MG63 (cell line): ENCODE measurements at places on chromosomes 13 and 19.

- no peak for DNase-seq
These were observed 11.1 kb downstream of the LYL1 start for GRCh38 chr19:13091400-13092157.

- DNase-seq, result no peak
These were observed 11.1 kb upstream of the GTF2F2 start for GRCh38 chr13:45109102-45109720.

GRCh38 chr19:7000816-7001215, 20.4 kb downstream of the MBD3L2B start:
- no peak for DNase-seq

DNA sequence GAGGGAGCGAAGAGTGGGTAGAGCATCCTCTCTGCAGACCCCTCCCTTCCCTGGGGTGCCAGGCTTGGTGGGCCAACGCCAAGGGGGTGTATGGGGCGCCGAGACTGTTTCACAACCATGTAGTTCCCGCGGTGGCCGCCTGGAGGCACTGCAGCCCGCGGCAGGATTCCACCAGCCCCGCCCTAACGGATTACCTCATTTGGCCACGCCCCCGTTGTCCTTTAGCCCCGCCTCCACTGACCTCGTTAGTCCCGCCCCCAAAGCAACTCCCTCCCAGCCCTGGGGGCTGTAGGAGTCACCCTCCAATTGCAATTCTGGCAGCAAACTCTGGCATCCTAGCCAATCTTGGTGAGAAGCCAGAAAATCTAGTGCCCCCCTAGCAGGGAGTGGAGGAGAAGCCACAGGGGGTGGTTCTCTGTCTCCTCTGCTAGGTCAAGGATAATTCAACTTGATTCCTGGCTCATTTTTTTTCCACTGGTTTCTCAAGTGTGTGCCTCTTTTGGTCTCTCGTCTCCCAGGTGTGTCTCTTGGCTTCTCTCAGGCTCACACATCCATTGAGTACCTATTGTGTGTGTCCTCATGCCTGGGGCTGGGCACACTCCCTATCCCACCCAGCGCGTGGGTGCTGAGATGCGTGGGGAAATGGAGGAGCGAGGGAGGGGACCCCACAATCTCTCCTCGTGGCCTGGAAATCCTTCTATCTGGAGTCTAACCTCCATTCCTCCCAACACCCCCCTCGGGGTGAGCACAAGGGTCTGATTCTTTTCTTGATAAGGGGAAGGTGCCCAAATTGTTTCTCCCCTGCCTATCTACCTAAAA, 2.0 kb downstream of the OLFM2 start:
- DNase-seq, result peak; percentile 80

GRCh38 chr19:18483119-18483890, 38.6 kb downstream of the ELL start:
- no peak for DNase-seq

DNA sequence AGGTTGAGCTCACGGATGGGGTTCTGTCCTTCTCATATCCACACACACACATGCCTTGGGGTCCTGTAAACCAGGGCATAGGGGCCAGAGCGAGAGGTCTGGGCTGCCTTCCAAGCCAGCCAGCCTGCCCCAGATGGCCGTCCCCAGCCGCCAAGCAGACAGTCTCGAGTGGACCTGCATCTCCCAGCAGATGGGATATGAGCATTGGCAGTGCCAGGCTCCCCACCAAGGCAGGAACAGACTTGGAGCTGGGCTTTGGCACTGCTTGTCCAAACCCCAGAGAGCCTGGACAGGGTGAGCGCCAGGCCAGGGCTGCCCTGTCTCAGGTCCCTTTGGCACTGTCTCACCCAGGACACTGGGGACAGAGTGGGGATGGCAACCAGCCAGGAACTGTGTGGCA, 130.4 kb downstream of the DPF1 start:
- no peak for DNase-seq

- no peak for DNase-seq
These were observed 1732.9 kb downstream of the PCDH9 start for GRCh38 chr13:65497265-65497664.

DNA sequence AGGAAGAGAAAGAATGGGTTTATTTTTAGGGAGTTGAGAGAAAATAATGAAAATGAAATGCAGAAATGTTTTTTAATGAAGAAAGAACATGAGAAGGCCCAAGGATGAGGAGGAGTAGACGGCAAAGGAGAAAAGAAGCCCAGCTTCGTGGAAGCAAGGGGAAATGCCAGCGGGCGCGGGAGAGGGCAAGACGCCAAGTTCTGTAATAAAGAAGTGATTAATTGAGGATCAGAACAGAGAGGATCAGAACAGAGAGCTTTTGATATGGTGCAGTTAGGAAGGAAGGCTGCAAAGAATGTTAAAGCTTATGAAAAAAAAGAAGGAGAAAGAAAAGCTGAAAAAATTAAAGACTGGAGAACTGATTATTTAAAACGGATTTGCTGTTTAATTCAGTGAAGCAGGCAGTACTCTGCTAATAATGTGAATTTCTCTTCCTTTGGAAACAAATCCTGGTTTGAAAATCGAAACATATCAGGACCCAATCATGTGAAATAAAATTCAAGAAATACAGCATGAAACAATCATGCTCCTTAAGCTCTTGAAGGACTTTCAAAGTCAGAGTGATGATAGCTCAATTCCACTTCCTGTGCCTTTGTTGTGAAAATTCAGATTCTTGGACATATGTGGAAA, 99.3 kb upstream of the SOX1 start:
- DNase-seq, result no peak

DNA sequence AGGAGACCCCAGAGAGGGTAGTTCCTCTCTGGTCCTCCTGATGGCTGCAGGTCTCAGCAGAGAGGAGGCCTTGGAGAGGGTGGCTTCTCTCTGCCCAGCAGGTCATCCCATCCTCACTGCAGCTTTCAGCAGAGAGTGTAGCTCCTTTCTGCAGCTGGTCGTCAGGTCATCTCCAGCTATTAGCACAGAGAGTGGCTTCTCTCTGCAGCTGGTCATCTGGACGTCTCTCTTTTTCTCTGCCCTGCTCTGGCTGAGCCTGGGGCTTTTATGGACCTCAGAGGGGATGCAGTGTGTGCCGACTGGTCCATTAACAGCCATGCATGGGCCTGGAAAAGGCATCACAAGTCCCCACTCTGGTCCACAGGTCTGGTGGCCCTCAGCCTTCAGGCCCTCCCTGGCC, 20.3 kb downstream of the TNFSF9 start:
- DNase-seq, result no peak

DNA sequence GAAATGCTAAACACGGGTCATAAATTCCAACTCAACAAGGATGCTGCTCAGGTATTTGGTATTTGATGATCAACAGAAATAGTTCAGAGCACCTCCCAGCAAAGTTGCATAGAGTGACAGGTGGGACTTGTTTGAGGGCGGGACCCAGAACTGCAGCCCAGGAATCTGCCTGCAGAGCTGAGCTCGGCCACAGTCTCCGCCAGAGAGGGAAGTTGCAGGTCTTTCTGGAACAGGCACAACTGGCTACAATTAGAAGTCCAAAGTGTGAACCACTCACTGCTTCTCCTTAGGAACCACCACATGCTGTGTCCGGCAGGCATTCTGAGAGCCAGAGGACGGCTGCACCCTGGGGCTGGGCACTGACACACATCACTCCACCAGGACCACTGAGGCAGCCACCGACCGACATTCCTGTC, 1.1 kb downstream of the SLC15A1 start:
- DNase-seq, result no peak

DNA sequence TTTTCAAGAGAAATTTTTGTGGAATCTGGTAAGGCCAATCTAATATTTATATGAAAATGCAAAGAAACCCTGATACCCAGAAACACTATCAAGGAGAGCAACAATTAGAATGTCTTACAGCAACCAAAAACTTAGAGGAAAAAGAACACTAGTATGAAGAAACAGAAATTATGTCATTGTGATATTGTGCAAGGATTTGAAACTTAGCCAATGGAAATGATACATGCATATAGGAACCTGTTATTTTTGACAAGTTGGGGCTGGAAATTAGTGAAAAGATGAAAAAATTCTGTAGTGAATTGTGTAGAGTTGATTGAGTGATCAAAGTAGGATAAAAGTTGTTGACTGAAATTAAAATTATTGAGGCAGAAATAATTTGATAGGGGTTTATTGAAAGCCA, 792.6 kb upstream of the SLITRK6 start:
- DNase-seq, result no peak

DNA sequence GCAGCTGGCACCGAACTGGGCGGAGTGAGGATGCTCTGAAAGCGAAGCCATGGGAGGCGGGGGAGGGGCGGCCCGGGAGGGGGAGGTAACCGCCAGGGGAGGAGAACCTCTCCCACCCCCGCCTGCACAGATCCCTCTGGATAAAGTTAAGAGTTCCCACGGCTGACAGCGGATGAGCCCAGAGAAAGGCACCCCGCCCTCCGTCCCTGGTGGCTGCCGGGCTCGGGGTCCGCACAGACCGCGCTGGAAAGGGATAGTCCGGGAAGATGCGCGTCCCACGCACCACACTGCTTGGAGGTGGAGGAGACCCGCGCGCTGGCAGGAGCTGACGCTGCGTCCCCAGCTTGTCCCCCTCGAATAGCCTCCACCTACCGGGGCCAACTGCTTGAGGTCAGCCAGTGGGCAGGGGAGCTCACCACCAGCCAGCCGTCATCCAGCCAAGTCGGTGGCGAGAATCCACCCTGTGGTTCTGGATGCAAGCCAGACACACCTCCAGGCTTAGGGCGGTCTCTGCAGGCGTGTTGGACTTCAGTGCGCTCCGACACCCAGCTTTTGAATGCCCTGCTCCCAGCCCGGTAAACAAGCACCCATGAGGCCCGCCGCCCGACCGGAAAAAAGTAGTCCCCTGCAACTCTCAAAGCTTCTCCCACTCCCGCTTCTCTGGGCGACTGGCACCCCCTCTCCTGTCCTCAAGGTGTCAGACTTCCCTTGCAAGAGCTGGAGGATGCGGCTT, at the start of gene TRPC4:
Gene TRPC4 (minus strand): TSS at position 17 of the 733 bp plus-strand sequence. CDS start 86,439 bp downstream, outside the sequence.
- peak; percentile 80 for DNase-seq

DNA sequence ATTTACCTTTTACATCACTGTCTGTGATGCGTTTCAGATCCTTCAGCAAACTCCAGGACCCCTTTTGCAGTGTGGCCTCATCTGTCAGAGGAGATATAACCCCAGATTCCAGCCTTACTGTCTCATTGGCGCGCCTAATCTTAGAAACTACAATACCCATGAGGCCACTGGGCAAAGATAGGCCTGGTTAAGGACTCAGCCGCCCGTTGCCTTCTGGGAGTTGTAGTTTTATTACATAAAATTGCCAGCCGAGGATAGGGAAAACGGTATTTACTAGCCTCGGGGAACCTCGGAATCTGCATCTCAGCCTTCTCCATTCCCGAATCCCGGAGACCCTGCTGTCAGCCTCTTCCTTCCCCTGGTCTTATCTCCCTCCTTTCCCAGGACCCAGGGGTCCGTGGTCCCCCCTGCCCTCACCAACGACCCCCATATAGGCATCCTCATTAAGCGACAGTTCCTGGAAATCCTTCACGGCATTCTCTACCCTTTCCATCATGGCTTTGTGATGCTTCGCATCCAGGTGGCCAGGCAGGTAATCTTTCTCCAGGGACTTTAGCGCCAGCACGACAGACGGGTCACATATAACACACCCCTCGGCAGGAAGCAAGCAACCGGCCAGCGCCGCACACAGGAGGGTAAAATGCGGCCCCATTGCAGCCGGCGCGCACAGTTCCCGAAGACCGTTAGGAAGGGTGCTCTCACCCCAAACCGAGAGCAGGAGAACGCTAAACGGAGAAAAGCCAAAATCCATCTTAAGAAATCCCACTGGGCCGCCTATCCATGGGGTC, 1.3 kb downstream of the IZUMO1 start:
- peak; percentile 63 for DNase-seq

- DNase-seq, result no peak
These were observed 207.2 kb upstream of the SPRY2 start for GRCh38 chr13:80547885-80548825.

DNA sequence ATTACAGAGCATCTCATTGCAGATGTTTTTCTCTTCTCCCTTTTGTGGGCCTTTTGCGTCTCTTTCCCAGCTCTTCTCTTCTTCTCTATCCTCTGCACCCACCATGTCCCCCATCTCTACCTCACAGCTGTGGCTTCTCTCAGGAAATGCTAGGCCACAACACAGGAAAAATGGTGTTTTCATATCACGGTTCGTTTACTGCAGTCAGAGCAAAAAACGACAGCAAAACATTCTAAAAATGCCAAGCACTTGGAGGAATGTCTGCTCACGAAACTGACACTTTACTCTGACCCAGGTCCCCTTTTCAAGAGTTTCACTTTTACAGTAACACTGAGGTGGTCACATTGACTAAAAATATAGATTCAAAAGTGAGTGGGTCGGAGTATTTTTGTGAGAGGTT, 152.2 kb downstream of the DCT start:
- DNase-seq, result no peak

- DNase-seq, result no peak
These were observed 40.2 kb downstream of the CARS2 start for GRCh38 chr13:110665491-110666254.
